Activated naive CD4-positive, alpha-beta T cell treated with anti-CD3 and anti-CD28 coated beads for 36 hours (primary cell): ENCODE measurements at places on chromosomes 1 and 21.

DNA sequence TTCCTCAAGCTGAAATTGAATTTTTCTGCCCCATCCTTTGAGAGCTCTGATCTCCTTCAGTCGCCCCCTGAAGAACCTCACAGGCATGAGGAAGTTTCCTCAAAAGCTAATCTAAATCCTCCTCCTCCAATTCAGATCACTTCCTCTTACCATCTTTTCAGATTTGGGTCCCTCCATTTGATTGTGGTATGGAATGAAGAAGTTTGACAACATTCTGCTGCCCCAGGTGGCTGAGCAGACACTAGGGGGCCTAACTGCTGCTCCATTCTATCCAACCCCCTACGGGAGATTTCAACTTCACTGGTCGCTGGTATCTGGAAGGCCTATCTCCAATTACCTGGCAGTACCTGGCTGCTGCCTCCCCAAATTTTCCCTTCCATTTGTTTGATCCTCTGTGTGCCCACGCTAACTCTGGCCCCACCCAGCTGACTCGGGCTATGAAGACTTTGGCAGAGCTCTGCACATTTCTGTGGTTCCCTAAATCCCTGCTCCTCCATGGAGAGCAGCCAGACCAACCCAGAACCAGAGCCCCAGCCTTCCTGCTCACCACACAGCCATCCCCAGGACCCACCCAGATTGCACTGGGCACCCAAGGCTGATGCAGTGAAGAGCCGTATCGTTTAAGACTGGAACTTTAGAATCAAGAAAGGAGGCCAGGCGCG lies 7.8 kb downstream of the IRF6 start:
- DNase-seq = no peak

- no peak for DNase-seq
These were observed 51.6 kb upstream of the TTC39A start for GRCh38 chr1:51381964-51382363.

DNA sequence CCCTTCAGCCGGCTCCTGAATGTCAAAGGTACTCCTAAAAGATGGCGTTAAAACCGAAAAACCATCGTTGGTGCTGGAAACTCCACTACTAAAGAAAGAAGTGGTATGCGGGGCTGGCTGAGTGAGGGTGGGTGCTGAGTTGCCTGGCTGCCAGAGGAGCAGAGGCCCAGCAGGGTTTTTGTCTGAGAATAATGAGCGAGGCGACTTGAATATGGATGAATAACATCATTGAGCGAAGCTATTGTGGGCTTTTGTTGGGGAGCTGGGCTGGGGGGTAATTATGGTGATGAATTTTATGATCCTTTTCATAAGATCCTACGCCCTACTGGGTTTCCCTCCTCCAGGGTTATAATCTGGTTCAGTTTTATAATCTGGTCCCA lies 2.0 kb downstream of the PDPN start:
- no peak for DNase-seq

DNA sequence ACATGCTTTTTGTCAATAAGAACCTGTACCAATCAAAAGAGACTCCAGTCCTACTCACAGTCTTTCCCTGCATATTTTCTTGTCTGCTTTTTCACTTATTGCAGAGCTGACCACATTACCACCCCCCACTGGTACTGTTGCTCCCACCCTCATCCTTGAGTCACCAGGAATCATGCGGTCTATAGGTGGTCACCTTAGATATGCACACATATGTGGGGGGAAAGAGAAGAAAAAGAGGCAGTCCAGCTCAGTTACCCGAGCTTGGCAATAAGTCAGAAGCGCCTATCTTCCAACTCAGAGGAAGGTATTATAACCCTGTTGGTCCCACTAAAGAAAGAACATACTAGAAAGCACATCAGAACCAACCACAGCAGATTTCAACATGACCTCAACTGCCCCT lies 119.2 kb downstream of the SMYD2 start:
- no peak for DNase-seq

DNA sequence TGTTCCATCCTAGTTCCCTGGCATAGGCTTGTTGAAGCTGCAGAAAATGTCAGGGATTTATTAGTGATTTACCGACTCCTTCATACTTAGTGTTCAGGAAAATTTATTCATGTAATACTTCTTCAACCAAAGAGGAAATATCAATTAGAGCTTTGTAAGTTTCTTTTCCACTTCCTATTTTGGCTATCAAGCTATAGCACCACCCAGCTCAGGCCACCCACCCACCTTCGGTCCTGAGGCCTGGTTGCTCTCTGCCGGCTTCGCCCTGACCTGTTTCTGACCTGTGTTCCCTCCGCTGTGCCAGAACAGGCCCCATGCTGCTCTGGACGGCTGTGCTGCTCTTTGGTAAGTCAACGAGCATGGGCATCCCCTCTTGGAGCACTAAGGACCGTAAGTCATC lies at the start of gene FCRL6:
Gene FCRL6, plus strand, starts transcription at position 250 of the 400 bp plus-strand sequence. Its CDS starts 65 bp downstream, at position 315.
- DNase-seq = no peak

DNA sequence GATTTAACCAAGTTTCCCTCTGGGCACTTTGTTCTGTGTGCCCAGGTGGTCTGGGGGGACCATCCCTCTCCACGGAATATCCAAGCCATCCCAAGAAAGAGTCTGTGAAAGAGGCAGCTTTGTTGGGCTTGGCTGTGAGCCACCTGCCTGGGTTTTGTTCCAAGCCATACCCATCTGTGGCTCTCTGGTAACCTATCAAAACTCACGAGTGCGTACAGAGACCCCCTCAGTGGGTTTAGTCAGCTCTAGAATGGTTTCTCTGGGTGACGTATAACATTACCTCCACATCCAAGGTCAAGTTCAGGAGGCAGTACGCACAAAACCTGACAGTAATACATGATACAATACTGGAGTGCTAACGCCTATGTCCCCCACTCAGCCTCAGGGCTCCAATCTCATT lies 54.2 kb downstream of the DNTTIP2 start:
- DNase-seq = no peak

- DNase-seq = peak; percentile 79
These were observed 1.7 kb downstream of the BEST4 start for GRCh38 chr1:44786138-44786840.

DNA sequence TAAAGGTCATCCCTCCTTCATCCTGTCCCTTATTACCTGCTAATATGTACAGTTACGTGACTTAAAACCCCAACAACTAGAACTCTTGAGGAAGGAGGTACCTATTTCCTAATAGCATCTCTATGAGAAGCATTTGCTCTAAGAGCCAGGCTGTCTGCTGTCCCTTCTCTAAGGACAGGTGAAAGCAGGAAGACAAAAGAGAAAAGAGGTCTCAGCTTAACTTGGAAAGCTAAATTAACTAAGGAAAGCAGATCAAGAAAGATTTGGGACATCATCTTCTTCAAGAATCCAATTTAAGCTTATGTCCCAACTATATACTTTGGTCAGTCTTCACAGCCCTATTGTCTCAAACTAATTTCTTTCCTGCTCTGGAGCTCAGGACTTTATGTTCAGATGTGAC lies 2.9 kb downstream of the EGLN1 start:
- no peak for DNase-seq

- DNase-seq = no peak
These were observed 114.4 kb downstream of the CLEC20A start for GRCh38 chr1:178382372-178382771.

- peak; percentile 38 for DNase-seq
These were observed 96.9 kb downstream of the PAPPA2 start for GRCh38 chr1:176559878-176560277.

DNA sequence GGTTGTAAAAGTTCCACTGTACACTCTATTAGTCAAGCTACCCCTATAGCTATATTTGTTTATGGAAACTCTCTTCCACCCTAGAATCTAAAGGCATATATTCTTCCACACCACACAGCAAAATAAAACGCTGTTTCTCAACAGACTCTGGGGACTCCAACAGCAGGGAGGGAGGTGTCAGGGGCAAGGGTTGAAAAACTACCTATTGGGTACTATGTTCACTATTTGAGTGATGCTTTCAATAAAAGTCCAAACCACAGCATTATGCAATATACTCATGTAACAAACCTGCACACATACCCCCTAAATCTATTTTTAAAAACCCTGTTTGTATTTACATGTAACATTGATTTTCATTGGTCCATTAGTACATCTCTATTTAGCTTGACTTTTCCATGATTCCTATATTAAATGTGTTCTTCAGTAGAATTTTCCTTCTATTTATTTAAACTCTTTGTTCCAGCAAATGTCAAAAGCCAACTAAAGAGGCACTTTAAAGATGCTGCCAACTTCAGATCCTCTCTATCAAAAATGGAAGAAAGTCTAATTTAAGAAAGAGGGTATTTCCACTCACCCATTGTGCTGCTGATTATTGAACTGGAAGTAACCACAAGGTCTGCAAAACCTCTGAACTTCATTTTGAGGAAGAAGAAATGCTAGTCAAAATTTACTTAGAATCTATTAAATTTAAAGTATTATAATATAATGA lies 26.2 kb downstream of the RGS7 start:
- no peak for DNase-seq

DNA sequence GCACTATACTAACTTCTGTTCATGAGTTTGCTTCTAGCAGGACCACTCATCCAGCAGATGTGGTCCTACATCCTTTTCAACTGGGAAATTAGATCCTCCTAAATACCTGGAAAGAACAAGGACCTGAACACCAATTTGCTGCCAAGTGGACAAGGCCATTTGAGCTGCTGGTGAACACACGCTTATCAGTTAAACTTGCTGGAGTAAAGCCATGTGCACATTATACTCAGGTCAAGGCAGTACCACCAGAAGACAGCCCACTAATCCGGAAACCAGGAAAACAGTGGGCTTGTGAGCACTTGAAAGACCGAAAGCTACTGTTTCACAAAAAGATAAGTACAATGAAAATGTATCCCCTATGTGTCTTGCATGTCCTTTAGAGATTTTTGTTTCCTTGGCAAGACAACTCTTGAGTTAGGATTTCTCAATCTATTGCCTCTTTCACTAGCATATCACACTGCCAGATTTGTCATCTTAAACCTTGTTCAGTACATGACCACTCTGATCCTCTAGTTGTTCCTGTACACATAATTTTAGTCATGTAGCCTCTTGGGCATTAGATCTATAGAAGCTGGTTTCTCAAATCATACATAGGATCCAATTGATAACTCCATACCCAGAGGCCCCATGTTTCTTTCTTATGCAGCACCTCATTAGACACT lies 4.5 kb upstream of the REN start:
- DNase-seq = no peak

- peak; percentile 78 for DNase-seq
These were observed 17.3 kb downstream of the CRYBG2 start for GRCh38 chr1:26336477-26337205.

DNA sequence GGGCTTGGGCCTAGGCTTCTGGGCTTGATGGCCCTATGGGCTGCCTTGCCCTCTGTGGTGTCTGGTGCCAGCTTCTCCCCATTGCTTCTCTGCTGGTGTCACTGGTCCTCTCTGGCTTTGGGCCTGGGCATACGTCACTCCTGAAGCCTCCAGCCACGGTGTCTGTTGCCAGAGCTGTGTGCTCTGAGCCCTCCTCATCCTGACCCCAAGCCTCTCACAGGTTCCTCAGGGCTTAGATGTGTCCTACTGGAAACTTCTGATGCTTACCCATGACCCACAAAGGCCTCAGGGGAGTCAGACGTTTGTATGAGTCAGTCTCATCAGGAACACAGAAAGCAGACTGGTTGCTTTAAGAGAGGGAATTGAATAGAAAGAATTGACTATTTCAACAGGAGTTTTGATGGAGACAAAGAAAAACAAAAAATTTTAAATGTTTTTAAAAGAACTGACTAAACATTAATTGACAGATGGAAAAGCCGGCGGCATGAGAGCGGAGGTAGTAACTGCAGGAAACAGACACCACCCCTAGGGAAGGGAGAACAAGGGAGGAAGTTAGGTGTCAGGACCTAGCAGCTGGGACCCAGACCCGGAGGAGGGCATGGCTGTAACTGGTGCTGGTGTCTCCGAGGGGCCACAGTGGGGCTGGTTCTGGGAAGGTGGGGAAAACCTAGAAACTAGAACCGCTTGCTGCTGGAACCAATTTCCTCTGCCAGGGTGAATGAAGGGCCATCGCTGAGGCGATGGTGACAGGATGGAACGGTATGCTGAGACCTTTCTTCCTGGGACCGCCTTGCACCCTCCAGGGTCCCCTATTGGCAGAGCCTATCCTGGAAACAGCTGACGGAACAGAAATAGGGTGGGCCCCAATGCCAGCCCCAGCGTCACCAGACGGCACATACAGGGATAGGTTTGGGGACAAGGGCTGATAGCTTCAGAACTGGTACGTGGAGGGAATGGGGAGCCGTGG lies 40.0 kb upstream of the CITED4 start:
- no peak for DNase-seq

GRCh38 chr1:81296601-81297000 lies 504.1 kb upstream of the ADGRL2 start:
- no peak for DNase-seq

GRCh38 chr21:45039317-45040156 lies 34.8 kb upstream of the ADARB1 start:
- DNase-seq = no peak

DNA sequence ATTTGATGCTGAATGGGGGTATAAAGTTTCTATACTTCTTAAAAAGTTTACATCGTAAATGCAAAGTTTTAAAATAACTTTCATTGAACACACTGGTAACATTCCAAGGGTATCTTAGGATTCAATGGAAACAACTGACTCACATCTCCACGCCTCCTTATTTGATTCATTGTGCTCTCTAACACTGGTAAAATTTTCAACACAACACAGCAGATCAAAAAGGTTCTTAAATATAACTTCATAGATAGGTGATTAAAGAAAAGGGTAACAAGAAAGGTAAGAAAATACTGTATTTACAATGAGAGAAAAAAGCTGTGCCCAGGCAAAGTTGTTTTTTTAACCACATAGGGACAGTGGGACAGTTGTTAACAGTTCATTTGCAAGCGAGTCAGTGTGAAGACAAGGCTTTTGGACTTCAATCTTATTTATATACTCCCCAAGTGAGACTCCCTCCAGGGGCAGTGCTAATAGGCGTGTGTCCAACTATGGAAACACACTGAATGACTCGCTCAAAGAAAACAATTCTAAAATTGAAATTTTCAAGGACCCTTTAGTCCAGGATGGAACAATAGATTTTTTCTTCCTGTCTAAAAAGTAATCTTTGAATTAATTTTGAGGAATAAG lies 140.5 kb downstream of the TIAM1 start:
- no peak for DNase-seq

DNA sequence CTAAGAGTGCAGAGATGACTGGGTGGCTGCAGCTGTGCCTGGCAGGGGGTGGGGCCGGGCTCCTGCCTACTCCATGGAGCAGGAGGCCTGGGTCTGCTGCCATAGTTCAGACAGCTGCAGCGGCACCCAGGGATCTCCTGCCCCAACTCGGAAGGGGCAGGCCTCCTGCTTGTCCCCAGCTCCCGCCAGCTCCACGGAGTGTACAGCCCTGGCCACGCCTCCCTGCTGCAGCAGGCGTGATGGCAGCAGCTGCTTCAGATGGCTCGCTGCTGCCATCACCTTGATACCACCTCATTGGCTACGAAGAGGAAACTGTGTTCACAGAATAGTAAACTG lies 35.9 kb downstream of the ACTL8 start:
- DNase-seq = no peak
